Effector memory CD8-positive, alpha-beta T cell (primary cell): ENCODE measurements at places on chromosomes 1 and 21.

GRCh38 chr1:51320967-51321923 is 9.1 kb downstream of the TTC39A start:
- H3K36me3 ChIP-seq, result no peaks in the 10 kb centered on the region
- DNase-seq, result no peak
- no peak overlapping the region for H3K4me3 ChIP-seq
- H3K27me3 ChIP-seq, result no peaks in the 10 kb centered on the region
- H3K27ac ChIP-seq, result no peak overlapping the region
- no peaks in the 10 kb centered on the region for H3K4me1 ChIP-seq

GRCh38 chr1:54904476-54905048 is 17.6 kb upstream of the DHCR24 start:
- H3K4me1 ChIP-seq, result no peaks in the 10 kb centered on the region
- no peak for DNase-seq
- H3K4me3 ChIP-seq, result no peak overlapping the region

GRCh38 chr1:203095061-203095690 is 9.4 kb upstream of the MYOG start:
- no peak overlapping the region for H3K27ac ChIP-seq
- DNase-seq, result no peak
- H3K27me3 ChIP-seq, result peaks cover 59% of the 10 kb centered on the region
- H3K4me1 ChIP-seq, result no peaks in the 10 kb centered on the region
- H3K36me3 ChIP-seq, result no peaks in the 10 kb centered on the region

GRCh38 chr1:184990204-184990603 is 15.9 kb upstream of the NIBAN1 start:
- H3K4me3 ChIP-seq, result no peak overlapping the region
- no peaks in the 10 kb centered on the region for H3K36me3 ChIP-seq
- no peak overlapping the region for H3K27ac ChIP-seq
- H3K27me3 ChIP-seq, result peaks cover 24% of the 10 kb centered on the region
- DNase-seq, result no peak

- no peaks in the 10 kb centered on the region for H3K4me1 ChIP-seq
- peaks cover 3% of the 10 kb centered on the region for H3K36me3 ChIP-seq
- no peak for DNase-seq
These were observed 363.7 kb downstream of the MATN1 start for GRCh38 chr1:30359539-30360220.

GRCh38 chr1:29033829-29034466 is 89.8 kb downstream of the TMEM200B start:
- H3K4me3 ChIP-seq, result no peak overlapping the region
- H3K27me3 ChIP-seq, result no peaks in the 10 kb centered on the region
- DNase-seq, result no peak
- H3K4me1 ChIP-seq, result no peaks in the 10 kb centered on the region
- H3K36me3 ChIP-seq, result peaks cover 76% of the 10 kb centered on the region

DNA sequence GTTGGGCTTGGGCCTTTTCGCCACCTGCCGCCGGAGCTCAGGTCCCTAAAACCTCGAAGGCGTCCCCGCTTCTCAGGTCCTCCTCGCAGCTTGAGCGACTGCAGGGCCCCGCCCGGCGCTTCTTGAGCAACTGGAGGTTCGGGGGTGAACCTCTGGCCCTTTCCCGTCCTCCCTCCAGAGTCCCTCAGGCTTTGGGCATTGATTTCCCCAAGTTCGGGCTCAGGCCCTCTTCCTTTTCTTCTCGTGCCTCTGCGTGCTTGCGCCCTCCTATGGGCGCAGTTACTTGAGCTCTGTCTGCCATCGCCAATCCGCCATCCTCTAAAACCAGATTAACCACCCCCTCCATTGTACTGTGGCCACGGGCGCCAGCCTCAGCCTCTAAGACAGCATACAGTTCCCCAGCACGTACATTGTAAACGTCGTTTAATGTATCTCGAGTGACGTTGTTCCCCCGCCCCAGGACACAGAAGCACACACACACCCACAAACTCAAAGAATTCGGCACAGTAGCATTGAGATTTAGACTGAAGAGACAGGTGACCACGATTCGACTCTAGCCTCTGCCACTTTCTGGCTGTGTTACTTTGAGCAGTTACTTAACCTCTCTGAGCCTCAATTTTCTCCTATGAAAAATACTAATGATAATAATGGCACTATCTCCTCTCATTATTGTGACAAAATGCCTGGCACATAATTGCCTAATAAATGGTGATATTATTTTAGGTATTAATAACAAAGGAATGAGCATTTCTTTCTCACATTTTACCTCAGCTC is 22.6 kb downstream of the BTG2 start:
- peaks cover 15% of the 10 kb centered on the region for H3K36me3 ChIP-seq
- H3K27me3 ChIP-seq, result no peaks in the 10 kb centered on the region
- peak overlapping the region; percentile 74 for H3K4me3 ChIP-seq
- peaks cover 46% of the 10 kb centered on the region for H3K4me1 ChIP-seq
- DNase-seq, result peak; percentile 87

DNA sequence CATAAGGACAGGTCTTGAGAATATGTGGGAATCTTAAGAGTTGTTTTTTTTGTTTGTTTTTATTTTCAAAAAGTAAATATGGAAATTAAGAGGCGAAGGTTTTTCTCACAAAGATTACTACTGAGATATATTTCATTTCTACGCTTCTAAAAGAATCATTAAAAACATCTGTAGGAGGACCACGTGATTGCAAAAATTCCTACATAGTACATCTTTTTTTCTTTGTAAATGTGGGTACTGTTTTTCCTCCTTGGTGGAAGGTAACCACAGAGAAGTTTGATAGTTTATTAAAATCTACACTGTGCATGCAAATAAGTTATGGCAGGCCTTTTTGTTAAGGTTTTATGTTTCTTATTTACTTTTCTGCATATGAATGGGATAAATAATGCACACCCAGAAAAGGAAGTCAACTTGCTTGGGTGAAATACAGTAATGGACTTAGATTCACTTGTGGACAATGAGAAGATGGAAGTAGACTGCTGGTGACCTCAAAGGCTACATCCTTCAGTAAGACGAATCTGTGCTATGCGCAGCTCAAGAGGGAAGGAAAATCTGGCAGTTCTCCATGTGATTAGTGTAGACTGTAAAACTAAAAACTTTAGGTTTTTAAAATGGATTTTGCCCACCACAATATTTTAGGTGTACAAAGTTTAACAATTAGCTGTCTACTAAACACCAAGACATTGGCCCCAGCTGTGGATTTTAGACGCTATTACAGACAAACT is 2.0 kb downstream of the AK5 start:
- H3K27ac ChIP-seq, result no peak overlapping the region
- no peak overlapping the region for H3K4me3 ChIP-seq
- H3K27me3 ChIP-seq, result peaks cover 69% of the 10 kb centered on the region
- no peak for DNase-seq
- H3K4me1 ChIP-seq, result peaks cover 16% of the 10 kb centered on the region
- no peaks in the 10 kb centered on the region for H3K36me3 ChIP-seq

DNA sequence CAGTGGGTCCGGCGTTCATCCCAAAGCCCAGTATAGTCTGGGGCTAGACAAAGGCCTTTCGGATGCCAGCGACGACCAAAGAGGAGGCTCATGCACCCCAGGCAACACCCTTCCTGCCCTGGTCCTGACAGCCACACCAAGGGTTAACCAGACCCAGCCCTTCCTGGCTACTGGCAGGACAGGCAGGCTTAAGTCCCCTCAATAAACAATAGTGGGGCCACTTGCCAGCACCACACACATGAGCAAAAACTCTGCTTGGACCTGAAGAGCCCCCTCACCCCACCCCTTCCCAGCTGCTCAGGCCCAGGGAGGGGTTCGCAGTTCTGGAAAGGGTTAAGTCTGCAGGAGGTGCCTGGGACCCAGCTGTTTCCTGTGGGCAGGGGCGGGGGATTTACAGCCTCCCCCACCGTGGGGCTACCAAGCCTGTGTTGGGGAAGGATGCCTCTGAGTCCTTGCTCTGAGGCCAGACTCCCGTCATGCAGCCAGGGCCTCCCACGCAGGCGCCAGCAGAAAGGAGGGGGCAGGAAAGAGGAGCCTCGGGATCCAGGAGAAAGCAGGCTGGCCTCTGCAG is 18.2 kb downstream of the PHLDA3 start:
- no peak overlapping the region for H3K27ac ChIP-seq
- H3K27me3 ChIP-seq, result peaks cover 46% of the 10 kb centered on the region
- no peak overlapping the region for H3K4me3 ChIP-seq
- DNase-seq, result no peak

DNA sequence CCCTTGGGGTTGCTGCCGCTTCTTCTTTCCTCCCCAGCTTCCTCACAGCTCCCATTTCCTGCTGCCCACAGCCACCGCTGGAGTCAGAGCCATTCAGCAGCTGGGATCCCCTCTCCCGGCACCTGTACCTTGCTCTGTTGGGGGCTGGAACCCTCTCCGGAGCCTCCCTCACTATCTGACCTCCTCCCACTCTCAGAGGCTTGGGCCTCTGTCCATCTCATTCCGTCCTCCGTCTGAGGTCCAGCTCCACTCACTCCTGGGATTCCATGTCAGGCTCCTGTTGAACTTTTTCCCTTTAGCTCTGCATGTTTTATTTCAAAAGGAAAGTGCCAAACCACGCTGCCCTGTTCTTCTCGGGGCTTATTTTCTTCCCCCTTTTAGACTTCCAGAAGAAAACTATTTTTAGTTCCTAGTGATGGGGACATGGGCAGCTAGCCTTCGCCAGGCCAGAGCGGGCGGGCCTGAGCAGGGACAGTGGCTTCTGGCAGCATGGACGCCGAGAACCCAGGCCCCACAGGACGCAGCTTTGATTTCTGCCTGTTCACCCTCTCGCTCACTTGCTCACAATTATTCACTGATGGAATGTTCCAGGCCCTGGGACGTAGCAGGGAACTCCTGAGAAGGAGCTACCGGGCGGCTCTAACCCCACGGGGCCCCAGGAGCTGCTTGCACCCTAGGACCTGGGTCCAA is 79.2 kb downstream of the ARHGEF10L start:
- H3K4me1 ChIP-seq, result no peaks in the 10 kb centered on the region
- no peaks in the 10 kb centered on the region for H3K36me3 ChIP-seq
- H3K27me3 ChIP-seq, result peaks cover 26% of the 10 kb centered on the region
- no peak for DNase-seq

DNA sequence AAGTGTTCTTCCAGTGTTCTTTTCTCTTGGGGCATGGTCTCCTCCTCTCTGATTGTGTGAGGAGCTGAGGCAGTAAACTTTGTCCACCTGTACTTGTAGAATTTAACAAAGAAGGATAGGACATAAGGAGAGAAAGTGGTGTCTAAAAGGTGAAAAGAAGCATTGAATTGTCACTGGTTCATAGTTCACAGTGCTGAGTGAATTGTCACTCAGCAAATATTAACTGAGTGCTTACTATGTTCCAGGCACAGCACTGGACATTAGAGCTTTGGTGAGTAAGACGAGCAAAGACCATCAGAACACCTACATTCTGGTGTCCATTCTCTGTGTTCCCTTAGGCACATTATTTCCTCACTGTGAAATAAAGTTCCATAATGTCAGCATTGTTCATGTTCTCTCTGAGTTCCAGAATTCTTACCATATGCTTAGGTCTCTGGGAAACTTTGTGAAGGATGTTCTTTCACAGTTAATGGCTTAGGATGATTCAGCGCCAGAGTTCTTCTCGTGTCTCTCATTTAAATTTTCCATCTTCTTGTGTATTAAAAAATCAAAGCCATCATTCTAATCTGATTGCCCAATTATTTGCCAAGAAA is 156.8 kb upstream of the HOOK1 start:
- no peaks in the 10 kb centered on the region for H3K4me1 ChIP-seq
- no peaks in the 10 kb centered on the region for H3K36me3 ChIP-seq
- no peak for DNase-seq
- no peak overlapping the region for H3K27ac ChIP-seq

GRCh38 chr1:206447792-206448191 is 22.5 kb upstream of the IKBKE start:
- DNase-seq, result no peak
- H3K4me3 ChIP-seq, result no peak overlapping the region
- no peaks in the 10 kb centered on the region for H3K27me3 ChIP-seq

DNA sequence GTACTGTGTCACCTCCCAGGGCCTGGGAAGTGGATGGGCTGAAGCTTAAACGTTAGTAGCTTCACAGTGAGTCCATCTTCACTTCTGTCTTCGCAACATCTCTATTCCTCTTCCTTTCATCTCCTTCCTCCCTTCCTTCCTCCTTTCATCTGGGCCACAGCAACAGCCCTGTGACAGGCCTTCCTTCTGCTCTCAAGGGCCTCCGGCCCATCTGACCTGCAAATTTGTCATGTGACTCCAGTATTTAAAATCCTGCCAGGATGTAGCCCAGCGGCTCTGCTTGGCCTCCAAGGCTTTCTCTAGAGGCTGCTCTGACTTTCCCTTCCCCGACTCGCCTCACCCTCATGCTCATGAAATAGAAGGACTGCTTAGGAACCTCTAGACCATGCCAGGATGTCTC is 10.9 kb upstream of the BATF3 start:
- no peak overlapping the region for H3K4me3 ChIP-seq
- no peaks in the 10 kb centered on the region for H3K27me3 ChIP-seq
- H3K27ac ChIP-seq, result no peak overlapping the region
- no peak for DNase-seq
- H3K4me1 ChIP-seq, result no peaks in the 10 kb centered on the region
- no peaks in the 10 kb centered on the region for H3K36me3 ChIP-seq

DNA sequence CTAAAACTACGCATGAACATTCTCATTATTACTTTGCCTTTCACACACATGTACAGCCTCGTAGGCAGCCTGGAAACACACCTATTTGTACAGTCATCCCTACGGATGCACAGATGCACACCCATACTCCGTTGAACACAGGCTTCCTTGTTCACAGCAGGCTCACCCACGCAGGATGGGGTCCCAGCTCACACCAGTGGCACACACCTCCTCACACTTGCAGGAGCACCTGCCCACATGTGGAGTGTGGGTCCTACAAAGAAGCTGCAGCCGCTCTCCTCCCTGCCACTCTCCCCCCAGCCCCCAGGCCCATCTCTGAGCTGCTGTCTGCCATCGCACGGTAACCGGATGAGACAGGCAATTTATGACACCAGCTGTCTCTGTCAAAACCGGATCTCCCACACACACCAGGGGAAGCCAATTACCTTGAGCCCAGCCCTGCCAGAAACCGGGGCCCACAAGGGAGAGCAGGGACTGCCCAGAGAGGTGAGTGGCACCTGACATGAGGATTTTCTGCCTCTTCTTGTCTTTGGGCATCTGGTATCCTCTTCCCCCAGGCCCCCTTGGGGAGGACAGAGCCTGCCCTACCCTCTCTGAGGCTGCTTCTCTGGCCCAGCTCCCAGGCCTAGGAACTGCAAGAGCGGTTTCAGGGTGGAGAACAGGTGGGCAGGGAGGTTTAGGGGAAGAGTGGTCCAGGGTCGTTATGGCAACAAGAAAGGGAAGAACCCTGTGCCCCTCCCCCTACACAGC is 175.4 kb downstream of the IGSF21 start:
- no peaks in the 10 kb centered on the region for H3K4me1 ChIP-seq
- no peak overlapping the region for H3K4me3 ChIP-seq
- no peak for DNase-seq

DNA sequence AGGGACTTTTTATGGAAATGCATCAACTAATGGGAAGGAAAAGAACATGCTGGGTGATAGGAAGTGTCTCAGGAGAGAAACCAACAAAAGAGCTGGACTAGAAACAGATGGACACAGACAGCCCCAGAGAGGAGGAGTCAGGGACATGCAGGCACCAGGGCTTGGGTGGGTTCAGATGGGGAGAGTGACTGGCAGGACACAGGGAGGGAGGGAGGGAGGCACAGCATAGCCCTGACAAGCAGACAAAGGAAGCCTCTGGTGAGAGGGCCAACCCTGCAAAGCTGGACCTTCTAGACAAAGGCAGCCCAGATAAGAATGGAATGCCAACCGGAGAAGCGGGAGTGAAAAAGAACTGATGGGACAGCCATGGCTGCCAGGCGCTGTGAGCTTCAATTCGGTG is 568.8 kb downstream of the AJAP1 start:
- H3K36me3 ChIP-seq, result no peaks in the 10 kb centered on the region
- no peak for DNase-seq
- peaks cover 8% of the 10 kb centered on the region for H3K4me1 ChIP-seq

- H3K27me3 ChIP-seq, result peaks cover 27% of the 10 kb centered on the region
- no peak for DNase-seq
- H3K4me3 ChIP-seq, result no peak overlapping the region
These were observed 176.9 kb upstream of the VAMP3 start for GRCh38 chr1:7594002-7594713.
